SHP77 (cell line): ENCODE measurements at places on chromosomes 12 and 14.
A peak's percentile ranks its signal among the peaks of the same experiment; 100 is the strongest.

DNA sequence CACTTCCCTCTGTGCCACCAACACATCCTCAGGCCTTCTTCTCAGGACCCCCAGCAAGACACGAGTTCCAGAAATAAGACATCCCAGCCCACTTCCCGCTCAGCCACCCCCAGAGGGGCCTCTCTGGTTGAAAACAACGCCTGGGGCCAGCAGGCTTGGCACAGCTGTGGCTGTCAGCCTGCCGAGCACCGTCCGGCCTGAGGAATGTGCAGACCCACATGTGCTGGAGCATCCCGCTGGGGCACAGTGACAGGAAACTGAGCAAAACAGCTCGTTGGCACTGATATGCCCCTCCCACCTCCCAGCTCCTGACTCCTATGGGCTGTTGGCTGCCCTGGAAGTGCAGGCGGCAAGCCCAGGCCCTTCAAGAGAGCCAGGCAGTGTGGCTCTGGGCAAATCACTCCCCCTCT lies 1.4 kb downstream of the SYNE3 start:
- DNase-seq: no peak

DNA sequence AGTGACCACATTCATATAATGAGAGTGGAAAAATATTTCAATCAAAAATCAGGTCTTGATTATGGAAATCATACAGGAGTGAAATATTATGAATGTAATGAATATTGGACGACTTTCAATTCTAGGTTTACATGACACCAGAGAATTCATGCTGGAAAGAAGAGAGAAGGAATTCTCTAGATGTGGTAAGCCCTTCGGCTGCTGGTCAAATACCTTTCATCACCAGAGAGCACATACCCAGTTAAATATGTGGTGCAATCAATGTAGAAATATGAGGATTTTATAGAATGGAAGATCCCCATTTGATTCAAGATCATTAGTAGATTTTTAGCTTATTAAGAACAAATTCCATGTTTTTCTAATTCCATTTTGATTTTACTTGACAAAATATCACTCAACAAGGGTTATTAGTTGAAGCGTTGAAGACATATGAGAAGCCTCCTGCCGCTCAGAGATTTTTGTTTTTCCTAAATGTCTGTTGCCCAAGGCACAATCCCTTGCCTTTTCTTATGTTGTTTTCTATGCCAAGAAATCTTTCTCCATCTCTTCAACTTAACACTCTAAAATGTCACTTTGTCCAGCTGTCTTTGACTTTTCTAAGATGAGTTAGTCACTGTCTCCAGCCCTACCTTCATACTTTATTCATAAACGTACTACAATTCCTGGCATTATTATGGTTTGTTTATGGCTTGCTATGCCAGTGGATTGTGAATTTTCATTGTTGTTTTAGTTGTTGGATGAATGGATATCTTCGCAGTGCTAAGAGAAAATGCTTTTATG lies 72.8 kb upstream of the ZDHHC17 start:
- no peak for DNase-seq

DNA sequence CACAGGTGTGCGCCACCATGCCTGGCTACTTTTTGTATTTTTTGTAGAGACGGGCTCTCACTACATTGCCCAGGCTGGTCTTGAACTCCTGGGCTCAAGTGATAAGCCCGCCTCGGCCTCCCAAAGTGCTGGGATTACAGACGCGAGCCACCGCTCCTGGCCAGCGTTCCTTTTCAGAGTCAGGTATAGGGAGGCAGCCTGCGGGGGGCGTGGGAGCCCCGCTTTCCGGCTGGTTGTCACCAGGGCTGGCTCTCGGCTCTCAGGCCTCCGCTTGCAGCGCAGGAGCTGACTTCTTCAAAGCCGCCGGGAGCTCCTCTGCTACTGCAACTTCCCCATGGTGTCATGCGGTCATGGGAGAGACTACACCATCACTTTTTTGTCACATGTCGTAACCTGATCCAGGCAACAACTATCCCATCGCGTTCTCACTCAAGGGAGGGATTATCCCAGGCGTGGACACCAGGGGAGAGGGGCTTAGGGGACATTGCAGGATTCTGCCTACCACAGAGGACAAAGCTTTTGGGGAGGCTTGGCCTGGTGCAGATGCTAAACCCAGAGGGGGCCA lies 129.4 kb downstream of the SCARB1 start:
- DNase-seq: no peak

DNA sequence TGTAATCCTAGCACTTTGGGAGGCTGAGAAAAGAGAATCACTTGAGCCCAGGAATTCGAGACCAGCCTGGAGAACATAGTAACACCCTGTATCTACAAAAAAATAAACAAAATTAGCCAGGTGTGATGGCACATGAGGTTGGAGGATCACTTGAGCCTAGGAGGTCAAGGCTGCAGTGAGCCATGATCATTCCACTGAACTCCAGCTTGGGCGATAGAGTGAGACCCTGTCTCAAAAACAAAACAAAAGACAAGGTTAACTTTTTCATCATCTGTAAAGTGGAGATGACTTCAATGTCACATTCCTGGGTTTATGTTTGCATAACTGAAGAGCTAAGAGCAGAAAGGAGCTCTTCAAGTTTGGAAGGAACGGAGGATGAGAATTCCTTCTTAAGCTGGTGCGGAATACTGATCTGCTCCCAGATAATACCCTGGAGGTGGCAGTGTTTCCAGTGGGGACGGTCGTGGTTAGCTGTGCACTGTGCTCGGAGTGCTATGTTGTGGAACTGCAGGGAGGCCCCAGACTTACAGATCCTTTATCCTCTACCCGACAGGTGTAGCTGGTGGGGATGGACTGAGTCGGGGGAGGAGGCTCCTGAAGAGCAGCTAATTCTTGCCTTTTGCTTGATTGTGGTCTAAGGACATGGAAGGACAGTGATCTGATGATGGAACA lies 22.5 kb upstream of the BICD1 start:
- DNase-seq: no peak

DNA sequence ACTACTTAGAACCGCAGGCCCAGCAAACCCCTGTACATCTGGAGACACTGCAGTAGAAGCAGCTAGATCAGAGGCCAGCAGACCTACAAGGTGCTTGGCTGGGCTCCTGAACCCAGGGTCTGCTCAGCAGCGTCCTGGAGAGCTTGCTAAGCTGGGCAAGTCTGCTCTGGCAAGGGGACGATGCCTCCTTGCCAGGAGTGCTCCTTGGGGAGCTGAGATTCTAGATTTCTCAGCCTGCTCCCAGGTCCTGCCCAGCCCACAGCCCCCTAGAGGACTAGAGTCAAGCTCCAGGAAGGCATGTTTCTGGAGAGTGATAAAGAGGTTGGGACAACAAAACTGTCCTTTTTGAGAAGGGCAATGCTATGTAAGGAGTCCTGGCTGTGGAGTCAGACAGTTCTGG lies 60.3 kb downstream of the HSPB8 start:
- no peak for DNase-seq

DNA sequence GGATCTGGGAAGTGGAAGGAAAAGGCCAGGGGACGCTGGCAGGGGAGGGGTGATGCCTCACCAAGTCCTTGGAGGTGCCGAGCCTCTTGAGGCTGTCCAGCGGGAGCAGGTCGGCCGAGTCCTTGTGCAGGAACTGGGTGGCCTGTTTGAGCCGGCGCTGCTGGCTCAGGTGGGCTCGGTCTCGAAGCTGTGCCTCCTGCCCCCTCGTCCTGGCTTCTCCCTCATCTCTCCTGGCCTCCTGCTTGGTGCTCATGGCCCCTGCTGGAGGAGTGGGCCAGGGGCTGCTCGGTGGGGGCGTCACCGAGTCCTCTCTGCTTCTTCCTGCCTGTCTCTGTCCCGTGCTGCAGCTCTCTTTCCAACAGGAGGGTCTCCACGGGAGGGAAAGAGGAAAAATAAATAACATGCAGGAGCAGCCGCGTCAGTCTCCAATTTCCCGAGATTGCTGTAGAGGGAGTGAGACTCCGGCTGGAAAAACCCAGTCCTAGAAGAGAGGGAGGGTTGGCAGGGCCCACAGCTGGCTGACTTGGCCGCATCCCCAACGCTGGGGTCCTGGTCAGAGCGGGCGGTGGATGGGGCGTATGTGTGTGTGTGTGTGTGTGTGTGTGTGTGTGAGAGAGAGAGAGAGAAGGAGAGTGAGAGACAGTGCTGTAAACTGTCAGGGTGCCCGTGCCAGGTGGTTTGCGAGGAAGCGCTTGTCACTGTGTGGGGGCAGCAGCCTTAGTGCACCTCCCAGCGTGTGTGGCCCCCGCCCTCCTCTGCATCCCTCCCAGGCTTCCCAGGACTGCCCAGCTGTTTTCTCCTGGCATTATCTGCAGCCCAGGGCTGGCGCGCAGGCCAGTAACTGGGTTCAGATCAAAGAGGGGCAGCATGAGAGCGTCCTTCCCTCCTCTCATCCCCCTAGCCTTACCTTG lies at the start of gene NRIP2:
Gene NRIP2, minus strand, starts transcription at position 455 of the 911 bp plus-strand sequence. Its CDS starts 52 bp downstream, at position 403.
- DNase-seq: no peak

DNA sequence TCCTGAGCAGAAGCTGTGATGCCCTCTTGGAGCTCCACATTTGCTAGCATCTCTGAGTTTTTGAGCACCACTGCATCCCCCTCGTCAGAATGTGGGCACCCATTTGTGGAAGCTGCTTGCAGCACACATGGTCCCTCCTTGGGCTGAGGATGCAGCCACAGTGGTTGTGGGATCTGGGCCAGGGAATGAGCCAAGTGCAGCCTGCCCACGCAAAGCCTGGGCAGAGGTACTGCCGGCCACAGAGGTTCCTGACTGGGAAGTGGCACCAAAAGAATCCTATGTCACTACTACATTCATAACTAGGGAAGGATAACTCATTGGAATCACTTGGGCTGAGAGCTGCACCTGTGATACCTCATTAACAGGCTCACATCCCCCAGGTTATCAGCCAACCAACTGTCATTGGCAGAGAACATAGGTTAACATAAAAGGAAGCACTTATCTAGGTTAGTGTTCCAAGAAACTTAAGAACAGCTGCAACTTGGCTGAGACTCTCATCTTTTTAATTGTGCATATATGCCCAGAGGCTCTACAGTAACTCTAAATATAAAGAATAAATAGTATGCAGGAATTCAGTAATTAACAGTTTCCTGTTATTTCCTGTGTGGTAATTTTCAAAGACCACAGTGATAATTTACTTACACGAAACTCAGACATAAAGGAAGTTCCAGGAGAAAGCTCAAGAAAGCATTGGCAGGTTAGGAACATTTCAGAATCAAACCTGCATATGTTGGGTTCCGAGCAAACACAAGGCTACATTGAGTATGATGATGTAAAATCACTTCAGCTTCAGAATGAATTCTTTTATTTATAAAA lies 145.3 kb downstream of the BCAT1 start:
- DNase-seq: no peak

DNA sequence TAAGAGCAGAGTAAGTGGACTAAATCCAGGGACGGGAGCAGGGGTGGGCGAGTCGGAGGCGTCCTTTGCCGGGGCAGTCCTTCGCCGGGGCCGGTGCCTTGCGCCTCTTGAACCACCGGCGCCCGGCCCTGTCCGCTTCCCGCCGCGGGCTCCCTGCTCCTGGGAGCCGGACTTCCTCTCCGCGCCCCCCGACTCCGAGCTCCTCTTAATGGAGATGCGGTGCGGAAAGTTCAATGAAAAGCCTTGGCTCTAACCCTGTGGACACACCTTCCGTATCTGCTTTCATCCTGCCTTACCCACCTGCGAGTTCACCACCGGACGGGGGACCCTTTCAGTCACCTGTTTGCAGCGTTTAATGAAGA lies 412 bp downstream of the FGFR1OP2 start:
- DNase-seq: no peak

- DNase-seq: no peak
These were observed 71.4 kb downstream of the MNAT1 start for GRCh38 chr14:60805841-60806430.

DNA sequence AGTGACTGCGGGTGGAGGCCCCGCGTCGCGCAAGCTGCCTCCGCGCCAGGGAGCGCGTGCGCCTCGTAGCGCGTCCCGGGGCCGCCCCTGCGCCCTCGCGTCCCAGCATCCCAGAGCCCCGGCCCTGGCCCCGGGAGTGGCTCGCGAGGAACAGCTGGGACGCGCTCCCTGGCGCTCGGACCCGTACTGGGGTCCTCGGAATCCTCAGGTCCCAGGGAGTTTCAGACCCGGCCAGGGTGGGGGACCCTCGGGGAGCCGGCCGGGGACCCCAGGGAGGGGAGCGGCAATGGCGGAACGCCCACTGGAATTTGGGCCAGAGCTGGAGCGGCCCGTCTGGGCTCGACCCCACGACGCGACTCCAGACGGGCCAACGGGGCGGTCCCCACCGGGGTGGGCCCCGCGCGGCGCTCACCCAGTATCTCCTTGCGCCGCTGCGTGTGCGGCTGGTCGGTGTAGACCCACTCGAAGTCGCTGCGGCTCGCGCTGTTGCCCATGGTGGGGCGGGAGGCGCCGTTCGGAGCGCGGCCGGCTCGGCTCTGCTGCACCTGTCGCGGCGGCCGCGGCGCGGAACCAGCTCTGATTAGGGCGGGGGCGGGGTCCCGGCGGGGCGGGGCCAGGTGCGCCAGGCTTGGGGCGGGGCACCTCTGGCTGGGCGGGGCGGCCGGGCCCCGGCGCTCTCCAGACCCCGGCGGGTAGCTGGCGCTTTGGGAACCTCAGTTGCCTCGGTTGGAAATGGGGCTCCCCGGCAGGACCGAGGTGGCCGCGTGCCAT lies at the start of gene DEGS2:
Gene DEGS2, minus strand, starts transcription at position 552 of the 771 bp plus-strand sequence. Its CDS starts 58 bp downstream, at position 494.
- DNase-seq: no peak

- no peak for DNase-seq
These were observed 96.1 kb downstream of the APAF1 start for GRCh38 chr12:98741196-98741555.

DNA sequence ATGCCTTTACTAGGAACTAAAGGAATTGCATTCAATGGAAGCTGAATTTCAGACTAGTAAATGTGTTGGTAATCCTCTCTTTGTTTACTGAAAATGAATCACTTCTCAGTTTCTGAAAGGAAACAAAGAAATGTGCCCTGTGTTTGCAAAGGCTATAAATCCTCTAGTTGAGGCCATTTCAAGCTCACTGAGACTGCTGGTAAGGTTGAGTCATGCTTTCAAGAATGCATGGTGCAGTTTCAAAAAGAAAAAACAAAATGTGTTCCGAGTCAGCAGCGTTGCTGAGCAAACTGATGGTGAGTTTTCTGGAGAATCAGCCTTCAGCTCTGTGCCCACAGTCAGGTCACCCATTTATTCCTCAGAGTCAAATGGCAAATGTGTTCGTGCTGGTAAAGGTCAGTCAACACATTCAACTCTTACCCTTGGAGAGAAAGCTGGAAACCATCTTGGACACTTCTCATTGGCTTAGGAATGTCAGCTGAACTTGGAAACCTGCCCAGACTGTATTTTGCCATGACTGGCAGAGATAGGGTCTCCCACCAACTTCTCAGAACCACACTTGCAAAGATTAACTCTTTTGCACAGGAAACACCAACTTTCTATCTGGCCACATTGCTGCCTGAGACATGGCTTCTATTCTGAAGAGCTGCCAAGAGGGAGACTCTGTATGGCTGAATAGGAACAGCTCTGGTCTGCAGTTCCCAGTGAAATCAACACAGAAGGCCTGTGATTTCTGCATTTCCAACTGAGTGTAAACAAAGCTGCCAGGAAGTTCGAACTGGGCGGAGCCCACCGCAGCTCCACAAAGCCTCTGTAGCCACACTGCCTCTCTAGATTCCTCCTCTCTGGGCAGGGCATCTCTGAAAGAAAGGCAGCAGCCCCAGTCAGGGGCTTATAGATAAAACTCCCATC lies 484.4 kb downstream of the ATP23 start:
- DNase-seq: peak; percentile 26
